ENCODE measurements at places on chromosomes 12 and 14. TPM values are rescaled to one million over a fixed set of nuclear protein-coding genes. Genes with fewer than 3 reads are reported as not detected.

Gene ADGRD1
- 0.94 TPM for total RNA-seq

Gene MYF6
- total RNA-seq: 0.09 TPM

Gene CFAP54
- total RNA-seq: 0.28 TPM

Gene TROAP
- 22.1 TPM for total RNA-seq

Gene FBLN5
- 32.2 TPM for total RNA-seq

Gene LHX5
- under 0.01 TPM for total RNA-seq

GRCh38 chr14:87975636-87976035, 17.3 kb downstream of the GALC start:
- DNase-seq: no peak
- no peaks in the 10 kb centered on the region for H3K36me3 ChIP-seq
- no peaks in the 10 kb centered on the region for H3K4me1 ChIP-seq
- no peak overlapping the region for H3K4me3 ChIP-seq
- no peak overlapping the region for H3K27ac ChIP-seq

DNA sequence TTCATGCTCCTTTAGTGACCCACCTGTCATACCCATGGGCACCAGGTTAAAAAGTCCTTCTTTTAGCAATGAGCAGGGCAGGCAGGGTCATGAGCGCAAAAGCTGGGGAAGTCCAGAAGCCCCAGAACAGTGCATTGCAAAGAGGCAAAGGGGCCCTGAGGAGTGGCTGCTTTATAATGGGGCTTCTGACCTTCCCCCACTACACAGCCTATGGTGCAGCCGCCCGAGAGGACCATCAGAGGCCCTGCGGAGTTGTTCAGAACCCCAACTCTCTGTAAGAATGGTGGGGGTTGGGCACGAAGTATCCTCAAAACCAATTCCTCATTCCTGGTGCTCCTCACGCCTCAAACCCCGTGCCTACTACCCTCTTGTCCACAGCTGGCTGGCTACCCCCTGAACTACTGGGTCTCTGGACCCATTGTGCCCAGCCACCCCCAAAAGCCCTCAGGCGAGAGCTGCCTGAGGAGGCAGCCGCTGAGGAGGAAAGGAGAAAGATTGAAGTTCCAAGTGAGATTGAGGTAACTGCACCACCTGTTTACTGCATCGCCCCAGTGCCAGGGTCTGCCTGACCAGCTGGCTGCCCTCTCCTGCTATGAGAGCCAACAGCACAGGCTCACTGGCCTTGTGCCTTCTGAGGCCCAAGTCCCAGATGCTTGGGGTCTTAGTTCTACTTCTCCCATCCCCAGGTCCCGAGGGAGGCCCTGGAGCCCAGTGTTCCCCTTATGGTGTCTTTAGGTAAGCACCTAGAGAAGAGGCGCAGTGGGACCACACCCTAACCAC, 6.7 kb downstream of the REC8 start:
- H3K27me3 ChIP-seq: no peaks in the 10 kb centered on the region
- no peaks in the 10 kb centered on the region for H3K4me1 ChIP-seq
- DNase-seq: no peak
- no peak overlapping the region for H3K27ac ChIP-seq
- H3K4me3 ChIP-seq: no peak overlapping the region
- H3K36me3 ChIP-seq: peaks cover 80% of the 10 kb centered on the region

DNA sequence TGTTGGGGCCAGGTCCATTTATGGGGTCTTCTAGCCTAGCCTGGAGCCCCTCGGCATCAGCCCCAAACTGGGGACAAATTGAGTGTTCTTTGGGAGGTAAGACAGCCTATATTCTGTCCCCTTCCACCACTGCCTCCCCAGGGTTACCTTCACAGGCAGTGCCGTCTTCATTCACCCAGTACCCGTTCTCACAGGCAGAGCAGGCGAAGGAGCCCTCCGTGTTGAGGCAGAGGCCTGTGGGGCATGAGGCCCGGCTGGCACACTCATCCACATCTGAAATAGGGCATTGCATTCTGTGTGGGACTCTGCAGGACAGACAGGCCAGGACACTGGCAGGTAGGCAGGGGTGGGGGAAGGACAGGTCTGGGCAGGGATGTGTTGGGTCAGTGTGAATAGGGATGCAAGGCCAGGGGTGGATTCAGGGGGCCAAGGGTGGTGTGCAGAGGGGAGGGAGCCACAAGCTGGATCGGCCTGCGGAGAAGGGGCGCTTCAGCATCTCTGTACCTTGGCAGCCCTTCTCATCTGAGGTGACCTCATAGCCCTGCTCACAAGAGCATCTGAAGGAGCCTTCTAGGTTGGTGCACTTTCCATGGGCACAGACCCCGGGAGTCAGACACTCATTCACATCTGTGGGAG, 16.1 kb downstream of the ISCA2 start:
- H3K27me3 ChIP-seq: peaks cover 2% of the 10 kb centered on the region
- DNase-seq: no peak
- no peak overlapping the region for H3K4me3 ChIP-seq

DNA sequence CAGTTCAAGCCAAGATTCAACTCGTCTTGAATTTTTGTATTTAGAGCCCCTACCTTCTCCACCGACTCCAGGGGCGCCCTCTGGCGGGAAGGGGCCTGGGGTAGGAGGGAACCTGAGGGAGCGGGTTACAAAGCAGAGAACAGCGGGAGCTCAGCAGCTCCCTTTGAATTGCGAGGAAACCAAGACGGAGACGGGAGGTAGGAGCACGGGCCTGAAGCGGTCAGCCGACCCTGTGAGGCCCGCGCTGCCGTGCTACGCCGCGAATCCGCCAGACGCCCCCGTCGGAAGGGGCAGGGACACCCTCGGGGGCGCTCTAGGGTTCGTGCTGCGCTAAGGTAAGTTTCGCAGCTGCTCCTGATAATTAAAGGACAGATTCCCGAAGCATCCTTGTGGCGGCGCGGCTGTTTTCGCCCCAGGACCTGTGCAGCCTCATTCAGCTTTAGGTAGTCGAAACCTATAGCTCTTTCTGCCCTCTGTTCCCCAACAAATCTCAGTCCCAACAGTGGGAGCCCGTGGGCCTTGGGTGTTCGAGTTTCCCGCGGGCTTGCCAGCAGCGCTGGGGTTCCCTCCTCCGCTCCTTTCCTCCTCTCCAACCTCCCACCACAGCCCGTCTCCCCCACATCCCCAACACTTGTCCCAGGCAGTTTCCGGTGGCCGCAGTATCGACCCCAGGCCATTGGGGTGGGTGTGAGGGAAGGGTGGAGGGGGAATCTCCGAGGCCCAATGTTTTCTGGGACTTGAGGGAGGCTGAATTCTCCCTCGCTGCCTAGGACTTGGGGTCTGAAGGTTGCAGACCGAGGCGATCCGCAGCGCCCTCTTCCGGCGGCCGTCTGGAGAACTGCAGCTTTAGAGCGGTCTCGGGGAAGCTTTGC, 5.1 kb upstream of the NKX2-1 start:
- no peak overlapping the region for H3K4me3 ChIP-seq
- peaks cover 62% of the 10 kb centered on the region for H3K27me3 ChIP-seq
- no peaks in the 10 kb centered on the region for H3K36me3 ChIP-seq
- DNase-seq: no peak
- H3K27ac ChIP-seq: no peak overlapping the region
- H3K4me1 ChIP-seq: no peaks in the 10 kb centered on the region

- H3K36me3 ChIP-seq: no peaks in the 10 kb centered on the region
- no peaks in the 10 kb centered on the region for H3K27me3 ChIP-seq
- no peak overlapping the region for H3K27ac ChIP-seq
- no peak overlapping the region for H3K4me3 ChIP-seq
Observed at GRCh38 chr12:115798309-115798917, 479.1 kb downstream of the MED13L start.

GRCh38 chr14:99320621-99321235, 48.7 kb upstream of the BCL11B start:
- no peak overlapping the region for H3K27ac ChIP-seq
- no peak overlapping the region for H3K4me3 ChIP-seq
- H3K4me1 ChIP-seq: no peaks in the 10 kb centered on the region
- no peak for DNase-seq

DNA sequence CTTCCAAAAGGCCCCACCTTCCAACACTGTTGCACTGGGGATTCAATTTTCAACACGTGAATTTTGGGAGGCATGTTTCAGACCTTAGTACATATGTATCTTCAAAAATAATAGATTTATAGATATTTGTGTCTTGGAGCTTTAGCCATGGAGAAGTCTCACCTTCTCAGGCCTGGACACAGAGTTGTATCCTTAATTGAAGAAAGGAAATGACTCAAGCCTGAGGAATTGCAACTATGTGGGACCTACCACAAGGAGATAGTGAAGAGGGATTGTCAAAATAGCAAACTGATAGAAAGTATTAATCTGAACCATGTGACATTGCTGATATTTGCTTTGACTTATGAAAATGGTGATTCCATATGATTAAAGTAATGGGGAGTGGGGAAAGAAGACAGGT, 89.8 kb downstream of the ACSS3 start:
- no peak overlapping the region for H3K4me3 ChIP-seq
- H3K27me3 ChIP-seq: no peaks in the 10 kb centered on the region
- no peaks in the 10 kb centered on the region for H3K36me3 ChIP-seq
- DNase-seq: no peak
- no peaks in the 10 kb centered on the region for H3K4me1 ChIP-seq

GRCh38 chr12:104263026-104263425, 40.5 kb upstream of the EID3 start:
- no peaks in the 10 kb centered on the region for H3K36me3 ChIP-seq
- H3K27me3 ChIP-seq: no peaks in the 10 kb centered on the region
- no peak overlapping the region for H3K27ac ChIP-seq
- no peaks in the 10 kb centered on the region for H3K4me1 ChIP-seq

DNA sequence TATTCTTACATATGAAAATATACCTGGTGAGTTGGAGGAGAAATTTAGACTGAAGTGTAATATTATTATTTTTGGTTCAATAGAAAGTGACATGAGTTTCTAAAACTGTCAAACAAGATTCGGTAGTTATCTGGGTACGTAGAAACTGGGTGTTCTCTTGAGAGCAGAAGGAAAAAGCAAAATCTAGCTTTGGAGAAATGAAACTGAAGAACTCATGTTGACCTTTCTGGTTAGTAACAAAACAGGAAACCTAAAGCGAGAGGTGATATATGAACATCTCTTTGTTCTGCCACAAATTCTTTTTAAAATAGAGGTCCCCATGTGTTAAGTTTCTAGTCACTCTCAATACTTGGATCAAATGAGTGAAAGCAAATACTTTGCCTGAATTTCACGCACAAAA, 401.7 kb downstream of the TRHDE start:
- H3K27ac ChIP-seq: no peak overlapping the region
- no peaks in the 10 kb centered on the region for H3K4me1 ChIP-seq
- DNase-seq: no peak
- H3K4me3 ChIP-seq: no peak overlapping the region

DNA sequence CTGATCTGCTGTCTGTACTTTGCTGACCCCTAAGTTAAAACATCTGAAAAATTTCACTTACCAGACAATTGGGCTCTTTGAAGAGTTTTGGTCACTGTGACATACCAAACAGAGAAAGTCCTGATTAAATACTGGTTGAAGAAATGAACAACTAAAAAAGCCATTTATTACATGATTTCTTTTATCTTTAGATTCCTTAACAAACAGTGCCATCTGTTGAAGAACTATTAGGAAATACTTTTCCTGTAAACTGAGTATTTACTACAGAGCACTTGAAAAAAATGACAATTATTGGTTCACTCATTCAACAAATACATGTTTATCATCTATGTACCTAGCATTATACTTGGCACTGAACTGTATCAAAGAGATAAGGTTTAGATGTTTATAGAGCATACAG, 6.5 kb upstream of the WASHC4 start:
- no peaks in the 10 kb centered on the region for H3K27me3 ChIP-seq
- no peak for DNase-seq
- H3K36me3 ChIP-seq: no peaks in the 10 kb centered on the region
- no peak overlapping the region for H3K4me3 ChIP-seq
- H3K4me1 ChIP-seq: no peaks in the 10 kb centered on the region
- H3K27ac ChIP-seq: no peak overlapping the region

GRCh38 chr12:105252901-105253300, 16.9 kb upstream of the APPL2 start:
- DNase-seq: no peak
- no peak overlapping the region for H3K4me3 ChIP-seq
- no peaks in the 10 kb centered on the region for H3K27me3 ChIP-seq
- H3K36me3 ChIP-seq: no peaks in the 10 kb centered on the region
- H3K4me1 ChIP-seq: no peaks in the 10 kb centered on the region
- H3K27ac ChIP-seq: no peak overlapping the region

DNA sequence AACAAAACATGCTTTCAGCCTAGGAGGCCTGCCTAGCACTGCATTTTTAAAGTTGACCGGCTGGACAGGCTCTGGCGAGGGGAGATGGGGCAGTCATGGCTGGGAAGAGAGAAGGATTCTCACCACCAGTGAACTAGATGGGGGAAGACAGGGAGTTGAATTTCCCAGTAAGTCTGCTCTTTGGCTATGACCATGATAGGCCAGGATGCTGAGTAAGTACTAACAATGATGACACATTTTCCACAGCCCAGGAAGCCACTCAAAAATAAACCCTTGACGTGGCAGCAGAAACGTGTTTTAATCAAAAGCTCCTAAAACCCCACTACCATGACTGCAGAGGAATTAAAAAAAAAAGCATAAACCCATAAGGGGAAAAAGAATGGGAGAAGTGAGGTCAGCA, 19.0 kb downstream of the KCTD10 start:
- H3K4me3 ChIP-seq: no peak overlapping the region
- H3K27me3 ChIP-seq: no peaks in the 10 kb centered on the region
- no peak for DNase-seq
- H3K36me3 ChIP-seq: peaks cover 58% of the 10 kb centered on the region

DNA sequence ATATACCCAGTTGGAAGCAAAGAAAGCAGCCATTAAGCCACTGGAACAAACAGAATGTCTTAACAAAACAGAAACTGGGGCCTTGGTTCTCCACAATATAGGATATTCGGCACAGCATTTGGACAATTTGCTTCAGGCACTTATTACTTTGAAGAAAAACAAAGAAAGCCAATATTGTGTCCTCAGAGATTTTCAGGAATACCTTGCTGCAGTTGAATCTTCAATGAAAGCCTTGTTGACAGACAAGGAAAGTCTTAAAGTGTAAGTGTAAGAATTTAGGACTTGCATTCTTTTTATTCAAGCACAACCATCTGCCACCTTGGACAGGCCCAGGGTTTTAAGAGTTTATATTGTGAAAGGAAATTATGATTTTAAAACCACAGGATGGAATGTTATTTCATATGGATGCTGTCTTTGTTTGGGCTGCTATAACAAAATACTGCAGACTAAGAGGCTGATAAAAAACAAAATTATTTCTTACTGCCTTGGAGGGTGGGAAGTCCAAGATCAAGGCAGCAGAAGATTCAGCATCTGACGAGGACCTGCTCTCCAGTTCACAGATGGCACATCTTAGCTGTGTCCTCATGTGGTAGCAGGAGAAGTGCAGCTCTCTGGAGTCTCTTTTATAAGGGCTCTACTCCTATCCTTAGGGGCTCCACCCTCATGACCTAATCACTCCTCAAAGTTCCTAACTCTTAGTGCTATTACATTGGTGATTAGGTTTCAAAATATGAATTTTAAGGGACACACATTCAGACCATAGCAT, 197.0 kb downstream of the SYNE2 start:
- no peak overlapping the region for H3K4me3 ChIP-seq
- no peaks in the 10 kb centered on the region for H3K27me3 ChIP-seq
- DNase-seq: no peak
- no peaks in the 10 kb centered on the region for H3K4me1 ChIP-seq

GRCh38 chr12:69123311-69123710, 116.1 kb upstream of the CPSF6 start:
- H3K4me3 ChIP-seq: no peak overlapping the region
- DNase-seq: no peak
- H3K27ac ChIP-seq: no peak overlapping the region
- no peaks in the 10 kb centered on the region for H3K36me3 ChIP-seq

GRCh38 chr14:50064993-50065392, 51.4 kb downstream of the VCPKMT start:
- no peak overlapping the region for H3K4me3 ChIP-seq
- H3K36me3 ChIP-seq: no peaks in the 10 kb centered on the region
- H3K27me3 ChIP-seq: no peaks in the 10 kb centered on the region
- H3K27ac ChIP-seq: peak overlapping the region; percentile 19

Data from thymus (tissue), 14 donors.